Ascending aorta (tissue), 2 donors: ENCODE measurements at places on chromosomes 2 and 18. TPM values are rescaled to one million over a fixed set of nuclear protein-coding genes. Genes with fewer than 3 reads are reported as not detected.

DNA sequence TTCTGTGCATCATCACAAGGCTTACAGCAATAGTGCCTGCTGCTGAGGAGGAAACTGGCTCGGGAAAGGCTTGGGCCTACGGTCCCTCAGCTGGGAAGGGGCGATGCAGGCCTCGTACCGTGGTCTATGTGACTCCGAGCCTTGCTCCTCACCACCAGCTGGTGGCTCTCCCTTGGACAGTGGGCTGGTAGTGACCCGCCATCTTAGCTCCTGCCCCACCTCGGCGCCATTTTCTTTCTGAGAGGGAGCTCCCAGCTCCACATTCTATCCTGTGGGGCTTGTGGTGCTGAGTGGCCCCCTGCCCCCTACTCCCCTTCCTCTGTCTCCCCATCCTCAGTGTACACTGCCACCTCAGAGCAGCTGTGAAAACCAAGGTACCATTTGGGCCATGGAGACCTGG, 255.7 kb downstream of the KLHL29 start:
- DNase-seq: no peak

DNA sequence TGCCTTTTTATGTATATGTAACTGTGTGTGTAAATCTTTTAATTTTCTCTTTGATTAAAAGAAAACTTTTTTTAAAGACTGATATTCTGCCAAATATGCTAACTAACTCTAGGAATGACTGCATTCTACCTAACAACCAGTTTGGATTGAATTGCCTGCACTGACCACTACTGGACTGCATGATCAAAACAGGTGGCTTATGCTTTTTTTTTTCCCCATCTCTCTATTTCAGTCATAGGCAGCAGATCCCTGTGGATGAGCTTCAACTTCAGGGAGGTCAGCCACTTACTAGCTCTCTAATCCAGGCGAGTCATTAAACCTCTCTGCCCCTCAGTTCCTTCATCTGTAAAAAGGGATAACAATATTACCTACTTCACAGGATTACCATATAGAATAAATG, 138.6 kb upstream of the SERTAD2 start:
- no peak for DNase-seq

DNA sequence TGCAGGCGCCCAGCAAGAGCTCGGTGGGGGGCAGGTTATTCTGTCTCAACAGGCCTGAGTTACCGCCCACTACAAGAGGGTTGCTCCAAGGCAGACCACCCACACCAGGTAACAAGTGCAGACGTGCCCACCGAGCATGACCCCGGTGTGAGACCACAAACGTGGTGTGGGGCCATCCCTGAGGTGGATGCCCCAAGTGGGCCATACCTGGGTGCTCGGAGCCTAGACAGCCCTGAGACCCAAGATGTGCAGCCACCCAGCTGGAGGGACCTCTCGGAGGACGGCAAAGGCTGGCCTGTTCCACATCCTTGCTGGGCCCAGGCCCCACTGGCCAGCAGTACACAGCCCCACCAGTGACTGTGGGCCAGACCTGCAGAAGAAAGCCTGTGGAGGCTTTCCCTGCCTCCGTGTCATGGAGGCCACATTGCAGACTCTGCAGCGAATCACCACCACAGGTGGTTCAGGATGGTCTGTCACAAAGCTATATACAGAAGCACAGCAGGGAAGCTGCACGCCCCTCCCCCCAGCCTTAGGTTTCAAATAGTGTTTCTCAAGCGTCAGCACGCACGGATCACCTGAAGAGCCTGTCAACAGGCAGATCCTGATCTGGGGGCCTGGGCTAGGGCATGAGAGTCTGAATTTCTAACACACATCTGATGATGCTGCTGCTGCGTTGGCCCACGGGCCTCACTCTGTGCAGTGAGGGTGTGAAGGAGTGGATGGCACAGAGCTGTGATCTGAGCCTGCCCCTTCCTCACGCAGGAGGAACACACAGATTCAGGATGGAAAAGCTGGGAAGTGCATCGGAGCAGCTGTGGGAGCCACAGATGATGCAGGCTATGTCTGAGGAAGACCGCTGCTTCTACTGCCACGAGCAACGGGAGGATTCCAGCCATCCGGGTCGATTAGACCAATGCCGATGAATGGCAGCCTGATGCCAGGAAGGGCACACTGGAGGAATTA, 96.8 kb downstream of the UXS1 start:
- DNase-seq: no peak

DNA sequence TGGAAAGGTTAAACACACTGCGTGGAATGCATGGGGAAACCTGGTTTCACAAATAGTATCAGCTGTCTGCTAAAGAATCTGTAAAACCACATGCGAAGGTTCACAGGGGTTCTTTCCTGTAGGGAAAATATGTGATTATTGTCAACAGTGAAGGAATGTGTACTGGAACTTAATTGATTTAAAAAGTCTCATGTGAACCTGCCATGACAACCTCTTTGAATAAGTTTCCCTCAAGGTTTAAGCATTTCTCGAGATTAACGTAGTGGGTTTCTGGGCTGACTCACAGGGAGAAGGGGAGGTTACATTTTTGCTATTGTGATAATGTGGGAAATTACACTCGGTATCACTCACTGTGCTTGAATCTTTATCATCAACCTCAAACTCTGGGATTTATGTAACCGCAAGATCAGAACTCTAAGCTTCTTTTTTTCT, 28.2 kb upstream of the IL1R1 start:
- no peak for DNase-seq

- DNase-seq: no peak
Observed at GRCh38 chr2:219285894-219286425, 6.8 kb downstream of the DNAJB2 start.

DNA sequence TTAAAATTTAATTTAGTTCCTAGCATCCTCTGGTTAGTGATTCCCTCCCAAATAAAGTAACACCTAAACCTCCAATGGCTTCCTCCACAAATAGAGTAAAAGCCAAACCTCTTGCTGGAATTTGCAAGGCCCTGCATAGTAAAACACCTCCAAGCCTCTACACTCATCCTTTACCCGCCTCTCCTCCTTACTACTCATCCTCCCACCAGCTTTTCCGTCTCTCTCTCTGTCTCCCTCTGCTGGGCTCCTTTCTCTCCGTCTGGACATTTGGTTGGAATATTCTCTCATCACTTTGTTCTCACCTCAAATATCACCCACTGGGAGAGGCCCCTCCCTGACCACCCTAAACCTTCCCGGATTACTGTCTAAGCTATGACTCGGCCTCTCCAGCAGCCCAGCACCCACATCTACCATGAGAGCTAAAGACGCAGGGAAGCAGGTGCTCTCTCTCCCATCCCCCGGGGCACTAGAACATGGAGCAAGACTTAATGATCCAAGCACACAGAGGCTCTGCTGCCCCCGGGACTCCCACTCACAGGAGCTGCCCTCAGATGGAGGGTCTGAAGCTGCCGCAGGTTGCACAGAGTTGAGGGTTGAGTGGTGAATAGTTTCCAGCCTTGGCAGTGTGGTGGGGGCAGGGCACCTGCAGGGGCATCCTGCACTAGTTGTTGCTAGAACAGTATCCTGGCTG, 167.2 kb downstream of the FBXO15 start:
- no peak for DNase-seq

- no peak for DNase-seq
Observed at GRCh38 chr18:37527395-37527794, 38.2 kb downstream of the CELF4 start.

Gene SERPINB7
- total RNA-seq: not detected

Gene PHLPP1
- total RNA-seq: 9.8 TPM

Gene IL37
- total RNA-seq: not detected

Gene SLC4A3
- total RNA-seq: 1.8 TPM
